ENCODE measurements at places on chromosomes 3 and 15. TPM values are rescaled to one million over a fixed set of nuclear protein-coding genes. Genes with fewer than 3 reads are reported as not detected.

DNA sequence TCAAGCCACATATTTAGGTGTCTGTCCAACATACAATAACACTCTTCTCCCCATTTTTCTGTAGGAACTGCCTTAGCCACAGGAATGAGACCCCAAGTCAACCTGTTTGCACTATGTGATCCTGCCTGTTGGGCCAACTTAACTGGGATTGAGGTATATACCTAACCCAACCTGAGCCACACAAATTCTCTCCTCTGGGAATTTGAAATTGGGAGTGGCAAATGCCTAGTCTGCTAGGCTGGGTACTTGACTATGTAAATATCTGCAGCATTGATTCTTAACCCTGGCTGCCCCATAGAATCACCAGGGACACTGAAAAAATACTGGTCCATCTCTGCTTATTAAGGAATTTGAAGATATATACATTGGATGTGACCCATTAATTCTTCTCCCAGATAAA lies 35.2 kb upstream of the TNIK start:
- DNase-seq: no peak

GRCh38 chr3:12302564-12302963 lies 13.7 kb downstream of the PPARG start:
- no peak for DNase-seq

DNA sequence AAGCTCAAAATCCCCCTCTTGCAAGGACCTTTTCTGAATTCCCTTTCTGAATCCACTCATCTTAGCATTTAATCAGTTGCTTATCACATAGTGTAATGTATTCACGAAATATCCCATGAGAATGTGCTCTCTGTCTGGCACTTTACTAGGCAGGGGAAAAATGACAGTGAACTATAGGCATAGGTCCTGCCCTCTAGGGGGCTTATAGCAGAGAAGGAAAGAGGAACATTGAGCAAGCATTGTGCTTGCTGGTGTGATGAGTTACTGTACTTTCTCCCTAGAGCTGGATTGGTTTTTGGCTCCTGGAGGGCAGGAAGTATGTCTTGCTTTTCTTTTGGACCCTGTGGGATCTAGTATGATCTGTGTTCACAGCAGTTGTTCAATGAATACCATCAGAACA lies 26.5 kb downstream of the DUOX2 start:
- DNase-seq: no peak

DNA sequence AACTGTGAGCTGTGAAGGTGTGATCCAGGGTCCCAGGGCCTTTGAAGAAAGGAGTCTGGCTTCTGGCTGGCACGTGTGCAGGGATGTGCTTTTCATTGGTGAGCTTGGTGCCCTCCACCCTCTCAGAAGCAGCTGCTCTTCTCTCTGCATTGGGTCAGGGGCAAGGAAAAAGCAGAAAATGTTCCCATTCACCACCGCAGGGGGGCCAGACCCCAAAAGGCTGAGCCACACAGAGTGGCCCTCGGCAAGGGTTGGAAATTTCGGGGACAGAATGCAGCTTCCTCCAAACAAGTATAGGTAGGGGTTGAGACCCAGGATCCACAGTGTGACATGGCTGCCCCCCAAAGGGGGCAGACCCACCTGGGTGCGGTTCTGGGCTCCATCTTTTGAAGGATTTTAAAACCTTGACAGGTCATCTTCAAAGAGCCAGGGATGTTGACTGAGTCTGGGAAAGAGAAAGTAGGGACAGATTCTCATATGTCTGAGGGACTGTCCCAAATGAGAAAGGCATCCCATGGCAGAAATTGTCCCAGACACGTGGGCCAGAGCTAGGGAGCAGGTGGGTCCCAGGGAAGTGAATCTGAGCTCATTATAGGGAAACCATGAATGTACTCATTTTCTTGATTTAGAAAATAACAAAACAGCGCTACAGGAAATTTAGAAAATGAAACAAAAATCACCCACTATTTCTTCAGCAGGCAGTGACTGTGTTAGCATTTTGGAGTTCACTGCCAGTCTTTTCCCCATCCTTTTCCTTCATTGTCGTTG lies 2.7 kb downstream of the CSK start:
- DNase-seq: no peak

GRCh38 chr15:60477916-60478565 lies 901 bp downstream of the ICE2 start:
- peak; percentile 26 for DNase-seq

Gene LOXL1
- 57.9 TPM for polyA plus RNA-seq

- DNase-seq: no peak
Observed at GRCh38 chr3:83622526-83622925, 1336.3 kb upstream of the CADM2 start.

Measured in urinary bladder (tissue), 4 donors.